ENCODE measurements at places on chromosomes 3 and 15.
A peak's percentile ranks its signal among the peaks of the same experiment; 100 is the strongest.

DNA sequence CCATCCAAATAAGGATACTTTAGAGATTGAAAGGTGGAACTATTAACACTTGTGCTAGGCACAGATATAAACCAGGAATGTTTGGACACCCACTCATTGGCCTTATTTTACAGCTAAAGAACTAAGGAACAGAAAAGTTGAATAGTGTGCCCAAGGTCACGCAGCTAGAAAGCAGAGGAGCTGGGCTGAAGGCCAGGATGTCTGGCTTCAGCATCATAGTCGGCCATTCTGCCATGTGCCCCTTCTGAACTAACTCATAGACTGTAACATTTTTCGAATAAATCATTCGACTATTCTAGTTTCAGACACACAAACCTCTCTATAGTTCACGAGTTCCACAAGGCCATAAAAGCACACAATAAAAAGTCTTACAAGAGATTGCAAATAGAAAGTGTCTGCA, 71.1 kb downstream of the SUMF1 start:
- no peak for DNase-seq

DNA sequence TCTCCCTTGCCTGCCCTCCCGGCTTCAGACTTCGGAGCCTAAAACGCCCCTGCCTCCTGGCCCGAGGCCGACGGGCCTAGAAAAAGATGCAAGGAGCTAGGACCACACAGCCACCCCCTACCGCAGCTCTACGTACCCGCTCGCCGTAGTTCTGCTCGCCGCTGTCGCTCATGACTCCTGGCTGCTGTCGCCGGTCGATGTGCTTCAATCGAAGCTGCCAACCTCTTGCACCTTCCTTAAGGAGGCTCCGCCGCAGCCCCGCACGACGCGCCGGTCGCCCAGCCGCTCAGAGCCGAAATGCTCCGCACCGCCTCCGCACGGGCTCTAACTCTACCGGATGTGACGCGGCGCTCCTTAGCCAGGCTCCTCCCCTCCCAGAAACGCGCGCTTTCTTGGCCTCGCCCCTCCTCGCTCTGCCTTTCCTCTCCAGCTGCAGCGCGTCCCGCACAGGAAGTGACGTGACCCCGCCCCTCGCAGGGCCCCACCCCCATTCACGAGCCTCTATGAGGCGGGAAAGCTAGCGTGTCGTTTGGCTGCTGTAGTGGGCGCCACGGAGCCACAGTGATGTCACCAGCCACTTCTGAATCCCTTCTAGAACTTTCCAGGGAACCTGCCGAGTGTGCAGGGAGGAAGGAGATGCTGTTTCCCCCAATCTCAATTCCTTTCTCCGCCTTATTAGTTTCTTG, at the start of gene TRA2B:
TRA2B (minus strand) TSS at position 326 of the 686 bp plus-strand sequence; CDS start at position 172, 154 bp downstream.
- peak; percentile 99 for DNase-seq

DNA sequence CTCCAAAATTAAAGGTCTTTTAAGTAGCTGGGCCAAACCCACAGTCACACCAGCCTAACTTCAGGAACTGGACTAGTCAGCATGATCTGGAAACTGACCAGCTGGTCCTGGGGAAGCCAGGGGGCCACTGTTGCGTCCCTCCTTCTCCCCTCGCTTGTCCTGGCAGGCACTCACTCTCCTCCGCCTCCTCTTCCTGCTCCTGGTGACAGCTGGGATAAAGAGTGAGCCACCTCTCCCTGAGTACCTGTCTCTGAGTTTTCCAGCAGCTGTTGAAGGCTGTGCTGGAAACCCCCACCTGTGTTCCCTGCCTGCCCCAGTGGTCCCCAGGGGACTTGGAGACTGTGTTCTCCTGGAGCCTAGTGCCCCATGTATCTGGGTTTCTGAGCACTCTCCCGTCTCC, 56.0 kb downstream of the FGD5 start:
- DNase-seq: no peak

DNA sequence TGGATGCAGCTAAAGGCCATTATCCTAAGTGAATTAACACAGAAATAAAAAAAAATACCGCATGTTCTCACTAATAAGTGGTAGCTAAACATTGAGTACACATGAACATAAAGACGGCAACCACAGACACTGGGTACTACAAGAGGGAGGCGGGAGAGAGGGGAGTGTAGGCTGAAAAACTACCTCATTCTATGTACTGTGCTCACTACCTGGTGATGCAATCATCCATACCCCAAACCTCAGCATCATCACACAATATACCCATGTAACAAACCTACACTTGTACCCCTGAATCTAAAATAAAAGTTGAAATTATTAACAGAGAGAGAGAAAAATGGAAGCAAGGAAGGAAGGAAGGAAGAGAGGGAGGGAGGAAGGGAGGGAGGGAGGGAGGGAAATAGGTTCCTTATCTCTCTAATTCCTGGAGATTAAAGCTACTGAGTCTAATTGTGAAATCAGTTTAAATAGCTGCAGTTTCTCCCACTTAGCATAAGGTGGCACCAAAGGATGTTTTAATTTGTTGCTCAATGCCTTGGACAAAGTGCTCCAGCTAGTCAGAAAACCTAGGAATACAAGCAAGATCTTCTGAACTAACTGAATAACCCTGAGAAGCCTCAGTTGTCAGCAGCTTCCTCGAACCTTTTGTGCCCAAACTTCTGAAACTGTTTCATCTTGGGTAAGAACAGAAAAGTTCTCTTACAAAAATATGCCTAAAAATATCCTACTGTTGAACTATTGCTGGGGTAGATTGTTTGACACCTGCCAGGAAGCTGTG, 79.4 kb upstream of the ATP11B start:
- DNase-seq: peak; percentile 86

- DNase-seq: no peak
Observed at GRCh38 chr15:73965094-73965757, 26.9 kb downstream of the STOML1 start.

DNA sequence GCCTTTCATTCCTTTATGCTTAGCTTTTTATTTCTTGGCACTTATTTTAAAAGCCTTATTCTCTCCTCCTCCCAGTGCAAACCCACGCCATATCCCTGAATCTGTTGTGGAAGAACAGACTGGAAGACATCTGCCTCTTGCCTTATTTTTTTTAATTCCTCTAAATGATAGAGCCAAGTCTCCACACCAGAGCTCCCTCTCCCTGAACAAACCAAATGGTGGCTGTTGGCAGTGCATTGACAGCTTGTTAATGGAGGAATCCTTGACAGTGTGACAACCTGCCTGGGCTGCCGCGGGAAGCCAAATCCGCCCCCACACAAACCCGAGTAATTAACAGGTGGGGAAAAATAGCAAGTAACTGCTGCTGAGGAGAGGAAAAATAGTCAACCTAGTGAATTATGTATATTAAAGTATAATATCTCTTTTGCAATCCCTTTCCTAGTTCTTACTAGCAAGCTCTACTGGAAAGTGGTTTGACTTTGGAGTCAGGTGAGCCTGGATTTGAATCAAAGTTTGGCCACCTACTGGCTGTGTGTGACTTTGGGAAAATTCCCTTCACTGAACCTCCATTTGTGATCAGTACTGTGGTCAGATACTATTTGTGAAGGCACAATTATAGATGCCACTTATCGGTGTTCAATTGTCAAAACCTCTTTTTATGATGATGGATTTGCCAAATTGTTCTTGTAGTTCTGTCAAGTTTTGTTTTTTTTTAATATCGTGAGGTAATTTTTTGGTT, 589.6 kb downstream of the PDCD6IP start:
- no peak for DNase-seq

GRCh38 chr15:81157195-81157938, 23.3 kb downstream of the CFAP161 start:
- no peak for DNase-seq

DNA sequence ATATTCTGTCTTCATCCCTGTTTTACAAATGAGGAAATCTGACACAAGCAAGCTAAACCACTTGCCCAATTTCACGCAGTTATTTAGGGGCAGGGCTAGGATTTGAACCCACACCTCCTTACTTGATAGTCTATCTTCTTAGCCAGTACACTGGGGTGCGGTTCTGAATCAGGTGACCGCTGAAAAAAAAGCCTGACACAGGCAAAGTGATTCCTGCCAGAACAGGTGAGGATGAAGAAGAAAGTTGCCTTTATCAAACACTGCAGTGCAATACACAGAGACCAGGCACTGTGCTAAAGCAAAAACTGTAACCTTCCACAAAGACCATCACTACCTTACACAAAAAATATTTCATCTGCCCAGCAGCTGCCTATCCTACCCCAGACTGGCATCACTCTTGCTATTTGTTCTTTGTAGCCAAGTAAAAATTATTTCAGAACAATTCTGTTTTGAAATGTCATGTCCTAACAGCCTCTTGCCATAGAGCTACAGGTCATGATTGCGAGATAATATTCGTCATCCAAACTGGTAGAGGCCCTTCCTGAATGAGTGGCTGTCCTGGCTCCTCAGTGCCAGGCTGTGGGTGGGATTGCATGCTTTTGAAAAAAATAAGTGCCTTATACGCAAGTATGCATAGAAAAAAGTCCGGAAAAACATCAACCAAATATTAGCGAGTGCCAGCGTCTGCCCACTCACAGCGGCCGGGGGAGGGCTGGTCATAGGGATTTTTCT, 142.3 kb upstream of the TPM1 start:
- no peak for DNase-seq

DNA sequence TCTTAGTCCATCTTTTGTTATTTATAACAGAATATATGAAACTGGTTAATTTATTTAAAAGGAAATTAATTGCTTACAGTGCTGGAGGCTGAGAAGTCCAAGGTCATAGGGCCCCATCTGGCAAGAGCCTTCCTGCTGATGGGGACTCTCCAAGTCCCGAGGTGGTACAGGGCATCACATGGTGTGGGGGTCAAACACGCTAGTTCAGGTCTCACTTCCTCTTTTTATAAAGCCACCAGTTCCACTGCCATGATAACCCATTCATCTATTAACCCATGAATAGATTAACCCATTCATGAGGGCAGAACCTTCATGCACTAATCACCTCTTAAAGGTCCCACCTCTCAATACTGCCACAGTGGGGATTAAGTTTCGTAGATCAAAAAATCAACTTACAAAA, 659.3 kb downstream of the NAALADL2 start:
- DNase-seq: no peak

- no peak for DNase-seq
Observed at GRCh38 chr15:78301326-78301725, 1.9 kb upstream of the SKIC8 start.

GRCh38 chr3:59839283-59839682, 789.5 kb upstream of the CFAP20DC start:
- DNase-seq: no peak

DNA sequence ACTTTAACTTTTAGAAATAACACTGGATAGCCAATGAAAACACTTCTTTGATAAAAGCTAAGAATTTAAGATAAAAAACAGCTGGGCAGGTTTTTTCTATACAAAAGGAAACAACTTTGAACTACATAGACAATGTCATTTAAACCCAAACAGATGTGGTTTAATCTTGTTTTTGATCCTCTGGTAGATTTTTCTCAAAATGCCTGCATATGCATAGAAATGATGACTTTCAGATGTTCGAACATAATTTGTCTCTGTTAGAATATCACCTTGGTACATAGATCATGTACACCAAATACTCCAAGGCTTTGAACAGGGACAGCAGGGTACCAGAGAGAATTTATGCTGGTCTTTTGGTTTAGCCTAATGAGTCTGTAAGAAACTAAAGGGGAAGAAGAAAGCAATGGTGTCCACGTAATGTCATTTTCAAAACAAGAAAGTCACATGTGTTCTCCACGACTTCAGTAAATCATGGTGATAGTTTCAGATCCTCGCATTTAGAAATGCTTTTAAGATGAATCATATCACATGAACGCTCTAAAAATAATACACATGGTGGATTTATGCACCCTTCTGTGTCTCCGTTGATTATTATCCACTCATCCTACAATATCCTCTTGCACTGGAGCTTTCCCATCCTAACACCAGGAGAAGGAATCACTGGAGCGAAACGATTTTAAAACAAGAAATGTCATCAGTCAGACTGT, 160.1 kb upstream of the PDZRN3 start:
- no peak for DNase-seq

DNA sequence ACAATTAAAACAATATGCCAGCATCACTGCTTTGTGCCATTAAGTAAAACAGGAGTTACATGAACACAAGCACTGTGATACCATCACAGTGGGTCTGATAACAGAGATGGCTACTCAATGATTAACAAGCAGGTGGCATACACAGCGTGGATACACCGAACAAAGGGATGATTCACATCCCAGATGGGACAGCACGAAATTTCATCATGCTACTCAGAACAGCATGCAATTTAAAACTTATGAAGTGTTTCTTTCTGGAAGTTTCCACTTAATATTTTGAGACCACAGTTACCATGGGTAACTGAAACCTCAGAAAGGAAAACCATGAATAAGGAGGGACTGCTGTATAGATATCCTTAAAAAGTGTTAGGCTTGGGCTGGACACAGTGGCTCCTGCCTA, 44.5 kb downstream of the SLC24A1 start:
- no peak for DNase-seq

DNA sequence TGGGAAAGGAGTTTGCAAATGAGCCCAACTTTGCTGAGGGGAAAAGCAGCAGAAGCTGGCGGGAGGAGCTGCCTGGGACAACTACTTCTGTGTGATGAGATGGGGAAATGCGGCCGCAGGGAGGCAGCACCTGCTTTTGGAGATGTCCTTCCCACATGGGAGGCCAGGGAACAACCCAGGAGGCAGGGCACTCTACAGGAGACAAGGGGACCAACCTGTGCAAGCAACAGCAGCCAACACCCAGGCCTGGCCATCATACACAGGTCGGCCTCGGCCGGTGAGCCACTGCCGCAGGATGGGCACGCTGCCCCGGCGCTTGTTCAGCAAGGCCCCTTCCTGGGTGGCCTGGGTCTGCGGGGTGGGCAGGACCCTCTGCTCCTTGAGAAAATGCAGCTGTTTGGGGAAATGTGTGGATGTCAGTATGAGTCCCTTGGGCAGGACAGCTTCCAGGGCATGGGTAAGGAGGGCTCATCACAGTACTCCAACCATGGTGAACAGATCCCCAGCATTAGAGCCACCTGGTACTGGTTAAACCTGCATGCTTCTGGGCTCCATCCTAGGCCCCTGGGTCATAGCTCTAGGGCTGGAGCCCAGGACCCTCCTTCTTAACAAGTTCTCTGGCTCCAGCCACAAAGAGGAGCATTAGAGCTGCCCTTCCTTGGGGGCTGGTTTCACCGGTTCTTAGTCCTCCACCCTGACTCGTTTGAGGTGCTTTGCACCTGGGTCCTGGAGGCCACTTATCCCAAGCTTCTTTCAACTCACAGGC, 11.6 kb downstream of the EPB42 start:
- no peak for DNase-seq

DNA sequence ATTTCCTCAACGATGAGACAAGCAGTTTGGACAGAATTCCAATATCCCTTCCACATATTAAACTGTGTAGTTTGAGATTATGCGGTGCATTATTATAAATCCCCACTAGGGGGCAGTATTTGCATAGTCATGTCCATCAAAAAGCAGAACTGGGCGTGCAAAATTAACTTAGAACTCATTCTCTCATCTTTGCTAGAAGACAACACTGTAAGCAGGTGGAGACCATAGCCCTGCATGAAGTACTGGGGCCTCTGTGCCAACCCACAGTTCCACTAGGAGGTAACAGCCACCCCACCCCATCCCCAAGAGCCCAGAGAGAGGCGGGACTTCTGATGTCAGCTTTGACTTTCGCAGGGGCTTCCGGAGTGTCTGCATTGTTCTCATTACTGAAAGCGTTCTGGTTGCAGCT, 106.6 kb upstream of the TMC3 start:
- peak; percentile 32 for DNase-seq
